NCI-H510A (cell line): ENCODE measurements at places on chromosomes 1 and 21.

GRCh38 chr1:248873993-248874533 lies 15.2 kb upstream of the ZNF692 start:
- DNase-seq = peak; percentile 43

- DNase-seq = no peak
Measured at GRCh38 chr1:173049322-173049633, 1.5 kb downstream of the TNFSF18 start.

- DNase-seq = no peak
Measured at GRCh38 chr1:151009206-151009587, 948 bp downstream of the PRUNE1 start.

- DNase-seq = no peak
Measured at GRCh38 chr1:115215703-115216521, 122.1 kb downstream of the NGF start.

DNA sequence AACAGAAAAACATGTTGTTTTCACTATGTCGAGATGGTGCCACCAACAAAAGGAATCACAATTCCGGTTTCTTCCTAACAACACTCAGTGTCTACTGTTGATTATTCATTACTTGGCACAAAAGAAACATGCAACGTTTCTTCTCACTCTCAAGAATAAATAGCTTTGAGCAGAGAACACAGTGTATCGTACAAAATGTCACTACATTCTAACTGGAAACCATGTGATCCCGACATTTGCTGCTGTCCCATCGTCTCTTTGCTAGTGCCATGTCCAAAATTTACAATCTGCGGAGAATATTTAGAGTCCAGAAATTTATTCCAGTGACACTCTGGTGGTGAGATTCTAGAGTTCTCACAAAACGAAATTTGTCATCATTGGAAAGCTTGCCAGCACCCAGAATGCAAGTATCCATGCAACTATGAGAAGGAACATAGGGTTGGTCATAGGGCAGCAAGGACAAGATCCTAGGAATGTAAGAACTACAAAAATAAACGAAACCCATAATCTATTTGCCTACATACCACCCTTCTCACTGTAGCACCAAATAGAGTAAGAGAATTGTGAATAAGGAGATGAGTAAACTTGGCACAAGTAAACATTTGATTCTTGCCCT lies 505.1 kb downstream of the LTN1 start:
- no peak for DNase-seq

GRCh38 chr1:15410884-15411245 lies 1.2 kb downstream of the EFHD2 start:
- DNase-seq = no peak

DNA sequence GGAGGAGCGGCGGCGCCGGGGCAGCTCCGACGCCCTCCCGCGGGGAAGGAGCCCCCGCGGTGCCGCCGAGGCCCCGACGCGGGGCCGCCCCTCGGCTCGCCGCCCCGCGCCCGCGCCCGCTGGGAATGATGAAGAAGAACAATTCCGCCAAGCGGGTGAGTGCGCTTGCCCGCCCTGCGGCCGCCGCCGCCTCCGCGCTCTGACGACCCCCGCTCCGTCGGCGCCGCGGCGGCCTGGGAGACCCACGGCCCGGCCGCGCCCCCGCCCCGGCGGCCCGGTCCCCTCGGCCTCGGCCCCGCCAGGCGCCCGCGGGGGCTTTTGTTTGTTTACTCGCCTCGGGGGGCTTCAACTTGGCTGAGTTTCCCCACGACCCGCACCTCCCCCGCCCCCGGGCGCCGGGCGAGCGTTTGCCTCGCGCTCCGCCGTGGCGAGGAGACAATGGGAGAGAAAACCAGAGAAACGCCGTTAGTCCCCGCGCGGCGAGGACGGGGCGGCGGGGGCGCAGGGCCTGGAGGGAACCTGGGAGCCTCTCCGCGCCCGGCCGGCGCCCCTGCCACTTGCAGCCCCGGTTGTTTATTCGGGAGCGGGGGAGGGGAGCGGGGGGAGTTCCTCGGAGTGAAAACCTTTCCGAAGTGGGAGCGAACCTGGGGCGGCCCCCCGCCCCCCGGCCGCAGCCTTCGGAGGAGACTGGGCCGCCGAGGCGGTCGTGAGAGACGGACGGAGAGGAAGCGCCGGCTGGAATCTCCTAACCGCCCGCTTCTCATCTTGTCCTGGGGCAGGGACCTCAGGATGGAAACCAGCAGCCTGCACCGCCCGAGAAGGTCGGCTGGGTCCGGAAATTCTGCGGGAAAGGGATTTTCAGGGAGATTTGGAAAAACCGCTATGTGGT lies 661 bp downstream of the PLEKHO1 start:
- no peak for DNase-seq

DNA sequence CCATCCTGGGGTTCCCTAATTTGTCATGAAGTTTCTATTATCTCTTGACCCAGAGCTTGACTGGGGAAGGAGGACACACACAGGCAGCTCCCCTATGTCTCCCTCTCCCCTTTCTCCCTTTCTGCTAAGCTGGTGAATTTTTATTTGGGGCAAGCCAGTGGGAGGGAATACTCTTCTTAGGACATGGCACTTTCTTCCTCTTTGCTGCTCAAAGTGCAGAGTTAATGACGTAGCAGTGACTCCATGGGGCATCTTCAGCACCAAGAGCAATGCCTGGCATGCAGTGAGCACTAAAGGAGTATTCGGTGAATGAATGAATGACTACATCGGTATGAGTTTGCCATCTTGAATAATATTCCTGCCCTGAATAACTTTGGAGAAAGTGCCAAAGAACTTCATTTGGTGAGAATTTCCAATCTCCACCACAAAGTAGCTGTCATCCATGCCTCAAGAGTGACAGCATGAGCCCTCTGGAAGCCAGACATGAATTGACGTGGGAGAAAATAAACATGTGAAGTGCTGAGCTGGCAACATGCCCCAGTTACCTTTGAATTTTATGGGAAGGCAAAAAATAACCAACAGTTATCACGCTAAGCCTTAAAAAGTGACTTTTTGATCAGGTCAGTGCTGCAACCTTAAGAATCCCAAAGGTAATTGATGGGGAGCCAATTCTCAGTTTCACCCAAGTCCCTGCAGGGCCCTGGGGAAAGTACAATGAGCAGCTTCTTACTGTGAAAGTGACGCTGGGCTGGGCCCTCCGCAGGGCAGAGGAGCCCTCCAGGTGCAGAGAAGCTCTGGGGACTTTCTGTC lies 22.1 kb upstream of the ATF3 start:
- no peak for DNase-seq

DNA sequence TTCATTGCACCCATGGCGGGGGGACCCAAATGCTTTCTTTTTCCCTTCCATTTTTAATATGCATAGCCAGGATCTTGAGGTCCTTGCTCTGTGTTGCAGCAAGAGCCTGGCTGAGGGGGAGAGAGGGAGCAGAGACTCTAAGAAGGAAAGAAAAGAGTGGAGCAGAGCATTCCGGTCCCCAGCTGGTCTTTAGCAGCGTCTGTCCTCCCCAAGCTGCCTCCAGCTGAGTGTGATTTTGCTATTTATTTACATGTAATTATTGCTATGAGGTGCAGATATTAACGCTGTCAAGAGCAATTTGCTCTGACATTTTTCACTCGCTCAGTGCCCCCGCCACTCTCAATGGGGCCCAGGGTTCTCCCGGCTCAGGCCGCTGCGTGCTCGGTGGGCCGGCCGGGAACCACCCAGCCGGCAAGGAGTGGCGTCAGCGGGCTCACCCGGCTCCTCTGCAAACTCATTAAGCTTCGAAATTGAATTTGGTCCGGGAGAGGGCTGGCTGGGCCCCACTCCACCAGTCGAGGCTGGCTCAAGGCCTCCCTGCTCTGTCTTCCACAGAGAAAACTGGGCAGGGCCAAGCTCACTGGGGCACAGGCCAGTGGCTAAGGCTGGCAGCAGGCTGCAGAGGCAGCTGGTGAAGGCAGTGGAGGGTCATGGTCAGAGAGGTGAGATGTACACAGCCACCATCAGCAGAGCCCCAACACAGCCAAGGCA lies 93.2 kb downstream of the PAX7 start:
- no peak for DNase-seq

DNA sequence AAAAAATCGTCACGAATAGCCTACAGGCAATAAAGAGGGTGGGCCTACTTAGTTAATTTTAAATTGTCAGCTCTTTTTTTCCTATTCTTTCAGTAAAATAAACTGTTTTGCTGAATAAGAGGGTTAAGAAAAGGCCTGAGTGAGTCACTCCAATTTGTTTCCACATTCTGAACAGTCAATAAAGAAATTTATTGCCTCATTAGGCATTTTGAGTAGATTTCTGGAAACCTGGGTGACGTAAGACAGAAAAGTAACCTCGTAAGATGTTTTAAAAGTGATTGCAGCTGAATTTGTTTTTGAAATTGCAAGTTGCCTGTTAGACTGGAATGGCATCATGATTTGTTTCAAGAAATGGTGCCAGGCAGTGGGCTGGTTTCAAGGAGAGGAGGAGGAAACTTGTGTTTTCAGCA lies 439.3 kb downstream of the USP25 start:
- DNase-seq = no peak
